ENCODE measurements at places on chromosomes 5 and 9. TPM values are rescaled to one million over a fixed set of nuclear protein-coding genes. Genes with fewer than 3 reads are reported as not detected.

DNA sequence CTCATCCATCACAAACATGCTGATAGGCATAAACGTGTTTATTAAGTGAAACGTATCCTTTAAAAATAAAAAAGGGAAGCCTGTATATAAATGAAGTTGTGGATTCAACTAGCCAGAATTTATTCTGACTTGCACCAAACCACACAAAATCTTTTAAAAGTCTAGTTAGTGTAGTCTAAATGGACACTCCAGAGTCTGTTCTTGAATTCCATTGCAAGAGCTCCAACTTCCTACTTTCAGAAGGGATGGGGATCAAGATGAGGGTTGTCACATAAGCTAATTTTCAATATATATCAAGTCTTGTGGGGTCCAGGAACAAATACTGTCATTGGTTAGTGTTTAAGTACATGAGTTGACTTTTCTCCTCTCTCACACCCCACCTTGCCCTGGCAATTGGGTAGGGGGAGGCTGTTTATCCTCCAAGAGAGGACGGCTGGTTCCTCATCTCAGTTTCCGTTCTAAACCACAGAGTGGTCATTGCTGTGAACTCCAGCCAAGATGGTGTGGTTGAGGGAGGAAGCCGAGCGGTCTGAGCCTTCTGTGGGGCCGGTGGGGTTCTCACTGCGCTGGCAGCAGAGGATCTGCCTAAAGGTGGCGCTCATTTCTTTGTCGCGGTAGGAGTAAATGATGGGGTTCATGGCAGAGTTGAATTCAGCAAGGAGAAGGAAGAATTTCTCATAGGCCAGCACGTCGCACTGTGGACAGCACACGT lies 163.2 kb downstream of the LPAR1 start:
- DNase-seq = peak; percentile 97

Gene ERCC6L2
- total RNA-seq = 28.3 TPM

- no peak for DNase-seq
These were observed 12.4 kb downstream of the PRUNE2 start for GRCh38 chr9:76893395-76893932.

Gene OTP
- under 0.01 TPM for total RNA-seq

Measured in hematopoietic multipotent progenitor cell (in vitro differentiated cells).